ENCODE measurements at places on chromosomes 7 and 10.

GRCh38 chr10:119005362-119006043 is 24.0 kb upstream of the NANOS1 start:
- DNase-seq: peak; percentile 49

DNA sequence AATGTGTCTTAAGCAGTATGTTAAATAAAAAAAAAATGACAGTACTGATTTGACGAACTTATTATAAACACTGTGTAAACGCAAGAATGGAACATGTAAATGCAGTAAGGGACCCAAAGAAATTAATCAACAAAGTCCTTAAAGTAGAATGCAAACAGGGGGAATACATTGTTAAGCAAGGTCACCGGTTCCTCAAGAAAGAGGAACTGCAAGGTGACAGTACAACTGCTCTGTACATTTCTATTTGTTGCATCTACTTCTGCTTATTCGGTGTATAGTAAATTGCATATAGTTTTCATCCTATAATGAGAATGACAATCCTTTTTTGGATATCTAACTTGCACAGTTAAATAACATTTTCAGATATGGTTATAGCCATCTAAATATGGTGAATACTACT is 387.0 kb upstream of the SEMA3D start:
- no peak for DNase-seq

GRCh38 chr7:10973942-10974911 is 555 bp downstream of the PHF14 start:
- peak; percentile 71 for DNase-seq

DNA sequence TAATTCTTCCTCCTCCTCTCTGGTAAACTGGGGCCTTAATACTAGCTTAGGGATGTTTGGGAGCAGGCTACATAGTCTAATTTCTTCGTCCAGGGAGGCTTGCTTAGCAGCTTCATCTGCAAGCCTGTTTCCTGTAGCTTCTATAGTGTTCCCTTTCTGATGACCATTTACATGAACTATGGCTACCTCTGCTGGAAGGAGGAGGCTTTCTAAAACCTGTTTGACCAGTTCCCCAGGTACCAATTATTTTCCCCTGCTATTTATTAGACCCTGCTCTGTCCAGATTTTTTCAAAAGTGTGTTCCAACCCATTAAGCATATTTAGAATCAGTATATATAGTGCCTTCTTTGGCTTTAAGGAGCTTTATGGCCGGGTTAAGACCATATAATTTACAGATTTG is 38.8 kb upstream of the DNAH11 start:
- peak; percentile 50 for DNase-seq

DNA sequence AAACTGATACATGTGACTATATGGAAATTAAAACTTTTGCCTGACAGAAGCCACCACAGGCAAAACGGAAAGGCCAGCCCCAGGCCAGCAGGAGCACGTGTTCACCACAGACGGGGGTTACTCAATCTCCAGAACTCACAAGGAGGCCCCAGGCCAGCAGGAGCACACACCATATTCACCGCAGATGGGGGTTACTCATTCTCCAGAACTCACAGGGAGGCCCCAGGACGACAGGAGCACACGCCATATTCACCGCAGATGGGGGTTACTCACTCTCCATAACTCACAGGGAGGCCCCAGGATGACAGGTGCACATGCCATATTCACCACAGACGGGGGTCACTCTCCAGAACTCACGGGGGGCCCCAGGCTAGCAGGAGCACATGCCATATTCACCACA is 61.5 kb downstream of the NKX6-2 start:
- DNase-seq: no peak

- DNase-seq: no peak
Measured at GRCh38 chr7:17194656-17195055, 103.8 kb upstream of the AHR start.

DNA sequence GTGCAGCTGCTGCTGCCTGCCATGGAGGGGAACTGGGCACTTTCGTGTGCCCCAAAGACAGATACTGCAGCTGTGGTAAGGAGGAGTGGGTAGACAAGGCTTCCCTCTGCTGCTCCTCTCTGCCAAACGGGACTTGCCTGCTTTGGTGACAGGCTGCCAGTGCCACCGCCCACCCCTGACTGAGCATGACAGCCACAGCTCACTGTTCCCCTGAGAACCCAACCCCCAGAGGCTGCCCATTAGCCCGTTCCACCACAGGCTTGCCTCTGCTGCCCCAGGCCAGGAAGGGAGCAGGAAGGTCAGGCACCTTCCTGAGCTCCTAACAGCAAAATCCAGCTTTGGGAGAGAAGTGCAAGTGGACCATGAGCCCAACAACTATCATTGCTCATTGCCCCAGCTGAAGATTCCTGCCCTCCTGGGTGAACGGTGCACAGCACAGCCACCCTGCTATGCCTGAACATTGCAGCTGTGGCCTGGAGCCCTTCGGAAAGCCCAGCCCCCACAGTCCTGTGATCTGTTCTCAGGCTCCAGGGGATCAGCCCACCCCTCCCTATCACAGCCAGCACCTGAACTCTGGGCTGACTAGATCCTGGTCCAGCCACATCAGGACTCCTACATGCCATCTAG is 58.7 kb upstream of the ANTXRL start:
- DNase-seq: peak; percentile 56

DNA sequence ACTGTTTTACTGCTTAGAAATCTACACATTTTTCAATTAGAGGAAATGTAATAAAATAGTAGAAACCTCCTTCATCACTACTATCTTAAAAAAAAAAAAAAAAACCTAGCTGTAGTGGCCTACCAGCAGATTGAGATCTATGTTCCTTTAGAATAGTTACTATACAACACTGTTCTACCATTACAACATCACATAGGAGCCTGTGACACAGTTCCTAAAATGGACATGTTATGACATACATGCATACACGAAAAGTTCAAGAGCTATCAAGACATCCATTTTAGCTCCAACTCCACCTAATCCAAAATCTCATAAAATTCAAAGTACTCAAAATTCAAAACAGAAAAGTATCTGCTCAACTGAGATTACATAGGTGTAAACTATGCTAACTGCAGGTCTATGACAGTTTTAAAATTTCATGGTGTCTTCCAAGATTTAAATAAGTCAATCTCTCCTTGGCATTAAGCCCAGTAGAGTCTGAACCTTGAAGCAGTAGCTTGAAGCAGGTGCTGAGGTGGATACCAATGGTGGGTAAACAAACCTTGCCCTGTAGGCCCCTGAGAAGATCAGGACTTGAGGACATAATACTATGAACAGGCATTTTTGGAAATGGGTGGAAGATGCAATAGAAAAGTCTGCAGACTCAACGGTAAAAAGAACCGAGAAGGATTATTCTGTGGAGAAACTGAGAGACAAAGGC is 17.0 kb downstream of the CACUL1 start:
- no peak for DNase-seq

DNA sequence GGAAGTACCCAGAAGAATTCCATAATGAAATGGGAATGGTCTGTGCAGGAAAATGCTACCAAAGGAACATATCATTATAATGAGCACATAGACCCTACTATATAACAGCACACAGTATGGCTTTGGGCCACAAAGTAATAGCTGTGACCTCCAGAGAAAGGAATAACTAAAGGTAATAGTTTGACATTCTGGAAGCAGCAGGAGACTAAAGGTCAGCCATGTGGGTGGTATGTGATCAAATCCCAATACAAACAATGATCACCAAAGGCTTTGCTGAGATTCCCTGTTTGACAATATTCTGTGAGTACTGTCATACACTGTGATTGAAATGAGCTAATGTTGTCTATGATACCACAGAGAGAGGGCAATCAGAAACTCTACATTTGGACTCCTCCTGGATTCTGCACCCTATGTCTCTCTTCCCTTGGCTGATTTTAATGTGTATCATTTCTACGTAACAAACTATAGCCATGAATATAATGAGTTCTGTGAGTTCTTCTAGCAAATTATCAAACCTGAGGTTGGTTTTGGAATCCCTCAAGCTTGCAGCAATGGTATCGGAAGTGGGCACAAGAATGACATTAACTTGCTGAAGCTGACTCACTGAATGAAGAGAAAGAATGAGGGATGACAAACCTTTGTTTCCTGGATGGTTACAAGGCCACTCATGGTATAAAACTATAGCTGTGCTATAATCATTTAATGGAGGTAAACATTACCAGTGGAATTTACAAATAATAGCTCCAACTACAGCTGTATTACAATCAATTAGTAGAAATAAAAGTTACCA is 99.6 kb downstream of the JMJD1C start:
- DNase-seq: no peak

DNA sequence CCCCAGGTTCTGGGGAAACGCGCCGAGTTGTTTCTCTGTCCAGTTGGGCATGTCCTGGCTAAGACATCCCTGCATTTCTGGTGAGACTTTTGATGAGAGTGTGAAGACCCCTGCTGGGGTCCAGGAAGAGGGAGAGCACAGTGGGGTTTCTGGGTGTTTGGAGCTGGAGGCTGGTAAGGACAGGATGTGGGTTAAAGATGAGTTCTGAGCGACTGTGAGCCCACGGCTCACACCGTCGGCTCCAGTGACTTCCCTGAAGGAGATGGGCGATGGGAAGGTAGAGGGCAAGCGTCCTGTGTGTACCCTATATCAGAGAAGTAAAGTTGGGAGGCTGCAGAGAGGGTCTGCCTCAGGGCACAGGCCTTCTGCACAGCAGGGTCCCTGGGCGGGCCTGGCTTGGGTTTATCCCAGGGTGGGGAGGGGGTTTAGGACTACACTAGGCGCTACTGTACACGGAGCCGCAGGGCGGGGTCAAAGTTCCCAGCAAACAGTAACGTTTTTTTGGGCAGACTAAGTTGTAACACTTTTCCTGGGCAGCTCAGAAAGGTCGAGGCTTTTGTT is 3.6 kb downstream of the EMX2 start:
- no peak for DNase-seq

GRCh38 chr10:98307916-98308541 is 40.0 kb upstream of the LOXL4 start:
- no peak for DNase-seq

DNA sequence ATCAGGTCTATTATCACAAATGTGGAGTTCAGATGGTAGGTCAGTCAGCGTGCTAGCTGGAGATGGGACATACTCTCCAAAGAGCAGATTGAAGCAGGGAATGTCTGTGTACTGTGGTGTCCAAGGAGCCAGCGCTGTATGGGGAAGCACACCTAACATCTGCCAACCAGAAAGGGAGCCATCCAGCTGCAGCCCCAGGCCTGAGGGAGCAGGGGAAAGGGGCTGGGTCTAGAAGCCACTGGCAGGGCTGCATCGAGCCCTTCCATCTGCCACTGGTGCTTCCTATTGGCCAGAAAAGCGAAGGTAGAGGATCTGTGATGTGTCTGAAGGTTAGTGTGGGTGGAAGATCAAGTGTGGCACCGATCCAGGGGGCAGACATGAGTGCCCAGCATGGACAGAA is 8.0 kb upstream of the RAMP3 start:
- DNase-seq: no peak

GRCh38 chr10:95889830-95890229 is 17.9 kb upstream of the CC2D2B start:
- DNase-seq: no peak

- no peak for DNase-seq
Measured at GRCh38 chr7:147196481-147196880, 1079.9 kb downstream of the CNTNAP2 start.

GRCh38 chr7:71301167-71301566 is 169.2 kb downstream of the GALNT17 start:
- no peak for DNase-seq

- DNase-seq: no peak
Measured at GRCh38 chr7:106640368-106641141, 20.4 kb downstream of the CCDC71L start.

DNA sequence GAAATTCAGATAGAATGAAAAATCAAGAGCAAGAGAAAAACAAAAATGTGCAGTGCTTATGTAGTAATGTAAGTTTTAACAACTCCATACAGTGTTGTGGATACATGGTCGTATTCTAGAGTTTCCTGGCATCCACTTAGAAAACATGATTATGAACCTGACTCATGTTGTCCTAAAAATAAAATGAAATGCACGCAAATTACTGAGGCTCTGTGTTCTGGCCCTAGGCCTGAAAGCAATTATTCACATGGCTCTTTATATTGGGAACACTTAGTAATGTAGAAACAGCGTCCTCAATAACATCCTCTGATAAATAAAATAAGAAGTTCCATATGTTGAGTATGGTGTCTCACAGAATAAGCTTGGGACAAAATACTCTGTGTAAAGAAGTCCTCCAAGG is 200.2 kb upstream of the SEMA3E start:
- no peak for DNase-seq

DNA sequence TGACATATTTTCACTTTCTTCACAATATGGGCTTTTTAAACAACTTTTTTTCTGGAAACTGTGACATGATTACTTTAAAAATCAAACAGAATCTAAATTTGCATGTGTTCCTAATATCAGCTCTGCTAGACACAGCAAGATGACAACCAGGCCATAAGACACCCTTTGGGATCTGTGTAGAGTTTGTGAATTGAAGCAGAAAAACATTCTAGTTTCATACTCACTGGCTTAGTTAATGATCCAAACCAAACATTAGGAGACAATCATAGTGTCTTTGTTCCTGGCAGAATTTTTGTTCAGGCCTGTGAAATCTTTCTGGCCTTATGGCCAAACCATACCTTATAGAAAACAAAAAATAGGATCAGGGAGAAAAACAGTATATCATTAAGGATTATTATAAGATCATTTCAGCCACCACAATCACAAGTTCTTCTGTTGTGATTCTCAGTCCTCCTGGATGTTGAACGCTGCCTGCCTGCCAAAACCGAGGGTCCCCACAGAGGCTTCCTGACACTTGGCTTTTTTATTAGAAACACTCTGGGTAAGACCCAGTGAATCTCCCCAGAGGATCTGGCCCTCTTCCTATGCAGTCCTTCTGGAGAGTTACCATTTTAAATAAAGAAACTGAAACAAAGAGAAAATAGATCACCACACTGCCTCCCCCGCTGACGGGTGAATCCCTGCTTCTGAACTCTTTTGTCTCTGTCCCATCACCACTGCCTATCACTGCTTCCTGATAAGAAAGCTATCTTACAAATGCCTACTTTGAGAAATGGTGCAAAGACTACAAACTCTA is 79.2 kb upstream of the PPP1R3C start:
- DNase-seq: no peak

DNA sequence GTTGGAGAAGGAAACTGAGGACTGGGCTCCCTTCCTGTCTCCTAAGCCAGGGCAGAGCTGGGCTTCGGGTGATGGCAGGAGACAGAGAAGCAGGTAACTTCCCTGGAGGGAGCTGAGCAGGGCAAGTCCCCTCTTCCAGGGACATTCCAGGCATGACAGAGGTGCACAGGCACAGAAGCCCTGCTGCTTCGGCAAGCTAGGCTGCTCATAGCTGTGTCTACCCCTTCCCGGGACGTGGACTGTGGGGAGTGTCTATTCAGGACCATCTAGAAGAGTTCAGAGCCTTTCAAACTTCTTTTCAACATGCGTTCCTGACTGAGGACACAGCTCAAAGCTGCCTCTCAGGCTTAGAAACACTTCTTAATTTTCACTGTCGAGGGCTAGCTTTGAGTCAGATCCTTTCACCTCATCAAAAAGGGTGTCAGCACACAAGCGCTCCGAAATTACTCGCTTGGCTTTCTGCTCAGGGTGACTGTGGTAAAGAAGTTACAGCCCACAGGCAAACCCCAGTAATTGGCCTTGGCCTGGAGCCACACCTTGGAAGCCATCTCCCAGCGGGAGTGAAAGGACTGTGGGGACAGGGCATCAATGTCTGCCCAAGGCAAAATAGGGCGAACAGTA is 63.7 kb upstream of the STEAP1B start:
- peak; percentile 82 for DNase-seq
